ENCODE measurements at places on chromosomes 11 and 22.

- peaks cover 68% of the 10 kb centered on the region for H3K36me3 ChIP-seq
- peak; percentile 99 for DNase-seq
- peak within 1 kb of the TSS; percentile 97 for H3K27ac ChIP-seq
- peaks cover 67% of the 10 kb centered on the region for H3K4me1 ChIP-seq
These were observed at the start of gene GTSE1 for GRCh38 chr22:46296257-46297150. Gene GTSE1 (plus strand): TSS chr22:46296870. CDS start chr22:46297401, 531 bp downstream.

DNA sequence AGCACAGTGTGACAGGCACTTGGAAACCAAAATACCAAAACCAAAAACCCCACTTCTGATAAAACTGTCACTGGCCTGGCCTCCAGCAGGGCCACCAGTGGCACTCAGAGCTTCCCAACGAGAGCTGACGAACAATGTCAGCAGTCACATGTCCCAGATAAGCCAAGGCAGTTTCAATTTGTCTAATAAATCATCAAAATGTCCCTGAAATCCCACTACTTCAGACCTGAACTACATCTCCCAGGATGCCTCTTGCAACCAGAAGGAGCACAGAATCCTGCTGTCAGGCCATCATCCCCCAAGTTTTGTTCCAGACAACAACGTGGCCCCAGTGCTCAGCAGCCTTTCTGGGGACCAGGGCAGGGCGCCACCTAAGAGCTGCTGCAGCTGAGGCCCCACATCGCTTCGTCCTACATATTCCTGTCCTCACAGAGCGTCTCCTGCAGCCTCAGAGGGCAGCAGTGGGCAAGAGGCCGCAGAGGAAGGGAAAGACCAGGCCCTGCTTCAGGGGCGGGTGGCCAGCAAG lies 25.1 kb downstream of the LRFN4 start:
- no peak overlapping the region for H3K27ac ChIP-seq
- no peak overlapping the region for H3K4me3 ChIP-seq
- H3K36me3 ChIP-seq: no peaks in the 10 kb centered on the region
- peaks cover 18% of the 10 kb centered on the region for H3K4me1 ChIP-seq
- no peaks in the 10 kb centered on the region for H3K27me3 ChIP-seq

DNA sequence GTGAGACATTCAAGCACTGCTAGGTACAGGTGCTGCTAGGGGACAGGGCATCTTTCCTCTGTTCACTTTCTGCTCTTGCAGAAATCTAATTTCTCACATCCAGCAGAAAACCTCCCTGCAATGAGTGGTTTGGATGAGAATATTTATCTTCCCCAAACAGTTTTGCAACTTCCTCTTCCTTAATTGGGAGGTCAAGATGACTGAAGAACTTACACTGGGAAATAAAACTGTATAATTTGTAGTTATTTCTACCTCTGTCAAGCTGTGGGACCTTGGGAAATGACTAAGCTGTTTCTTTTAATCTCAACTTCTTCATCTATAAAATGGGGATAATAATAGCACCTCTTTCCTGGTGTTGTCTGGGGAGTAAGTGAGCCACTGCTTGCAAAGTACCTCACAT lies 69.8 kb downstream of the PRR5L start:
- H3K36me3 ChIP-seq: no peaks in the 10 kb centered on the region
- H3K4me3 ChIP-seq: no peak overlapping the region
- H3K27me3 ChIP-seq: peaks cover 55% of the 10 kb centered on the region
- no peak overlapping the region for H3K27ac ChIP-seq

DNA sequence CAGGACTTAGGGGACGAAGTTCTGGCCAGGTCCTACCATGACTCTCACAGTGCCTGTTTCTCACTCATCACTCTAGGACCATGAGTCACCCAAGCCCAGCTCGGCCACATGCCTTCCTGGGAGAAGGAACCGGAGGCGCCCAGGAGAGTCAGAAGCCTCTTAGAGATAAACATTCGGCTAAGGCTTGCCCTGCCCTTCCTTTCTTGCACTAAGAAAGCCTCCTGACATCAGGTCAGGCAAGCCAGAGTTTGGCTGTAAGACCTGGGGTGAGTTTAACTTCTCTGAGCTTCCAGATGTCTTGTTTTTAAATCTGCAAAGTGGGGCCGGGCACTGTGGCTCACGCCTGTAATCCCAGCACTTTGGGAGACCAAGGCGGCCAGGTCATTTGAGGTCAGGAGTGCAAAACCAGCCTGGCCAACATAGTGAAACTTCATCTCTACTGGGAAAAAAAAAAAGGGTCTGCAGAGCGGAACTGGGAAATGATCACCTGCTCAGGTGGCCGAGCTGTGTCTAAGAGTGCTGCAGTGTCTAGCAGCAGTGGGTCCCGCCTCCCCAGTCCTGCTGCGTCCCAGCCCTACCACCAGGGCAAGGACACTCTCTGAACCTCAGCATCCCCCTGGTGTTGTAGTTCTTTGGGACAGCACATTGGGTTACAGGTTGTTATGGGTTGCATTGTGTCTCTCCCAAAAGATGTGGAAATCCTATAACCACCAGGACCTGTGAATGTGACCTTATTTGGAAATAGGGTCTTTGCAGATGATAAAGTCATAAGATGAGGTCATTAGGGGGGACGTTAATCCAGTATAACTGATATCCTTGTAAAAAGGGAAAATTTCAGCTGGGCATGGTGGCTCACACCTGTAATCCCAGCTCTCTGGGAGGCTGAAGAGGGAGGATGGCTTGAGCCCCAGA lies 1.8 kb upstream of the CARS1 start:
- peaks cover 4% of the 10 kb centered on the region for H3K27me3 ChIP-seq
- peaks cover 9% of the 10 kb centered on the region for H3K36me3 ChIP-seq
- no peak for DNase-seq

- no peak overlapping the region for H3K4me3 ChIP-seq
- DNase-seq: peak; percentile 62
- H3K36me3 ChIP-seq: no peaks in the 10 kb centered on the region
- H3K4me1 ChIP-seq: peaks cover 3% of the 10 kb centered on the region
- no peak overlapping the region for H3K27ac ChIP-seq
- H3K27me3 ChIP-seq: peaks cover 44% of the 10 kb centered on the region
These were observed 621 bp downstream of the KCNC1 start for GRCh38 chr11:17734986-17735817.

- no peak for DNase-seq
- no peak overlapping the region for H3K27ac ChIP-seq
- H3K4me3 ChIP-seq: no peak overlapping the region
- H3K27me3 ChIP-seq: peaks cover 18% of the 10 kb centered on the region
- H3K36me3 ChIP-seq: no peaks in the 10 kb centered on the region
These were observed 1.8 kb downstream of the LARGE2 start for GRCh38 chr11:45924036-45924915.

DNA sequence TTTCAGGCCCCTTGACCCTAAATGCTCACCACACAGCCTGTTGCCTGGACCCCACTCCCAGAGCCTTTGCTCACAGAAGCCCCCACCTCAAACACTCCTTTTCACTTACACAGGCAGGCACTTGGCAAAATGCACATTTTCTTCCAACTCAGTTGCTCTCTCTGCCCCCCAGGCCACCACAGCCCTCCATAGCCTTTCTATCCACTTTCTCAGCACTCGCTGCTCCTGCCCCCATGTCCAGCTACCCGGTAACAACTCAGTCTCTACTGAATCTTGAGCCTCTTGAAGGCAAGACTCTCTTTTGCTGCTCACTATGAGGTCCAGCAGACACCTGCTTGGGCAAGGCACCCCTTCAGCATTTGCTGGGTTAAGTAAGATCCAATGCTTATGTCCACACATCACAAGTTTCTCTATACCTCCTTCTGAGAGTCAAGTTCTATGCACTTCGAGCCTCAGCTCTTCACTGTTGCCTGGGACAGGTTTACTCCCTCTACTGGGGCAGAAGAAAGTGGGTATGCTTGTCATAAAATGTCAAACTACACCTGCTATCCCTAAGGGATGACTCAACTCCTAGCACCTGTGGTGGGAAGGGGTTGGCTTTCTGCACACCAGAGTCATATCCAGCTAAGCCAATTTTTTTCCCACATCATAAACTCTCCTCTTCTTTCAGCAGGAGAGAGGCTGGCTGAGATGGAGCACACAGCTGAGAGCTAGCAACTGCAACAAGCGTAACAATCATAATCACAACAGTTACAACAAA lies 36.9 kb downstream of the MORC2 start:
- H3K36me3 ChIP-seq: peaks cover 72% of the 10 kb centered on the region
- no peak for DNase-seq
- H3K4me1 ChIP-seq: no peaks in the 10 kb centered on the region

- no peak overlapping the region for H3K27ac ChIP-seq
- no peaks in the 10 kb centered on the region for H3K27me3 ChIP-seq
- H3K4me1 ChIP-seq: peaks cover 6% of the 10 kb centered on the region
- no peak for DNase-seq
- H3K4me3 ChIP-seq: no peak overlapping the region
- peaks cover 29% of the 10 kb centered on the region for H3K36me3 ChIP-seq
These were observed 5.4 kb upstream of the VPS51 start for GRCh38 chr11:65090628-65091027.

DNA sequence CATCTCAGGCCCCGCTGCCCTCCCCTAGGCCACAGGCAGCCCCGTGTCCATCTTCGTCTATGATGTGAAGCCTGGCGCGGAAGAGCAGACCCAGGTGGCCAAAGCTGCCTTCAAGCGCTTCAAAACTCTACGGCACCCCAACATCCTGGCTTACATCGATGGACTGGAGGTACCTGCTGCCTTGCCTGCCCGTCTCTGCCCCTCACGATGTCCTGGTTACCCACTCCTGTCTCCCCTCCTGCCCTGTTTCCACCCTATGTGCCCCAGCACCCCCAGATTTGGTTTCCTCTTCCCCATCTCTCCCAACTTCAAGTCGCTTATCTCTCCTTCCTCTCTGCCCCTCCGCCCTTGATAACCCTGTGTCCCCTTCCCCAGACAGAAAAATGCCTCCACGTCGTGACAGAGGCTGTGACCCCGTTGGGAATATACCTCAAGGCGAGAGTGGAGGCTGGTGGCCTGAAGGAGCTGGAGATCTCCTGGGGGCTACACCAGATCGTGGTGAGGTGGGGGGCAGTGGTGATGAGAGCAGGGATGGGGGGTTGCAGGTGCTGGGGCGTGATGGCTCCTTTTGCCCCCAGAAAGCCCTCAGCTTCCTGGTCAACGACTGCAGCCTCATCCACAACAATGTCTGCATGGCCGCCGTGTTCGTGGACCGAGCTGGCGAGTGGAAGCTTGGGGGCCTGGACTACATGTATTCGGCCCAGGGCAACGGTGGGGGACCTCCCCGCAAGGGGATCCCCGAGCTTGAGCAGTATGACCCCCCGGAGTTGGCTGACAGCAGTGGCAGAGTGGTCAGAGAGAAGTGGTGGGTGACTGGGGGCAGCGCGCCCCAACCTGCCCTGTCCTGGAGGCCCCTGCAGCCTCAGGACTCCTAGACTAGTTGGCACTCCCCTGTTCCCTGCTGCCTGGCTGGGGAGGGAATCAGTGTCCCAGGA lies 930 bp downstream of the SCYL1 start:
- peaks cover 68% of the 10 kb centered on the region for H3K4me1 ChIP-seq
- DNase-seq: peak; percentile 40
- no peaks in the 10 kb centered on the region for H3K27me3 ChIP-seq
- peak overlapping the region; percentile 85 for H3K27ac ChIP-seq
- H3K36me3 ChIP-seq: peaks cover 28% of the 10 kb centered on the region

DNA sequence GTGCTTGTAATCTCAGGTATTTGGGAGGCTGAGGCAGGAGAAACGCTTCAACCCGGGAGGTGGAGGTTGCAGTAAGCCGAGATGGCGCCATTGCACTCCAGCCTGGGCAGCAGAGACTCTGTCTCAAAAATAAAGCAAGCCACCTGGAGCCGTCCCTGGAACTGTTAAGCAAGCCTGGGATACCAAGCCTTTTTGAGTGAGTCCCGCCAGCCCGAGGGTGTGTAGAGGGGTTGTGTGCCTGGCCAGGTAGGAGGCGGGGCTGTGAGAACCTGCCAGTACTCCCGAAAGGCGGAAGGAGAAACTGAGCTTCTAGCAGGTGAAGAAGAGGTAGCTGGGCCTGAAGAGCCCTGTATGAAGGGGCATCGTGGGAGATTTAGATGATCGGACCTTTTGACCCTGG lies 52.4 kb downstream of the TRIOBP start:
- peaks cover 34% of the 10 kb centered on the region for H3K4me1 ChIP-seq
- no peak for DNase-seq
- H3K4me3 ChIP-seq: no peak overlapping the region
- peaks cover 10% of the 10 kb centered on the region for H3K36me3 ChIP-seq
- peak overlapping the region; percentile 39 for H3K27ac ChIP-seq

DNA sequence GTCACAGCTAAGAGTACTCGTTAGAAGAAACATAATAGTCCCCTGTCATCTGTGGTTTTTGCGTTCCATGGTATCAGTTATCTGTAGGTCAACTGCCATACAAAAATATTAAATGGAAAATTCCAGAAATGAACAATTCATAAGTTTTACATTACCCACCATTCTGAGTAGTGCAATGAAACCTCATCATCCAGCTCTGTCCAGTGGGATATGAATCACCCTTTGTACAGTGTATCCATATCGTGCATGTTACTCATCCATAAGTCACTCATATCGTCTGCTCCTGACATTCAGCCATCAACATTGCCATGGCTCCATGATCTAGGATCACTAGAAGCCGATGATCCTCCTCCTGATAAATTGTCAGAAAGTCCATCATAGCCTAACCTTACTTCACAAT lies 174.9 kb upstream of the C11orf87 start:
- H3K27ac ChIP-seq: no peak overlapping the region
- H3K4me1 ChIP-seq: no peaks in the 10 kb centered on the region
- H3K4me3 ChIP-seq: no peak overlapping the region

GRCh38 chr11:446891-447290 lies 3.2 kb upstream of the PTDSS2 start:
- H3K27ac ChIP-seq: no peak overlapping the region
- no peak overlapping the region for H3K4me3 ChIP-seq
- H3K4me1 ChIP-seq: peaks cover 29% of the 10 kb centered on the region
- DNase-seq: no peak

- H3K4me1 ChIP-seq: no peaks in the 10 kb centered on the region
- H3K27me3 ChIP-seq: no peaks in the 10 kb centered on the region
- H3K27ac ChIP-seq: no peak overlapping the region
- H3K4me3 ChIP-seq: no peak overlapping the region
- H3K36me3 ChIP-seq: peaks cover 17% of the 10 kb centered on the region
- no peak for DNase-seq
These were observed 19.1 kb downstream of the PIK3C2A start for GRCh38 chr11:17188675-17189074.

GRCh38 chr11:105206633-105207032 lies 67.1 kb upstream of the CARD18 start:
- no peaks in the 10 kb centered on the region for H3K36me3 ChIP-seq
- H3K27ac ChIP-seq: no peak overlapping the region
- H3K27me3 ChIP-seq: no peaks in the 10 kb centered on the region
- peaks cover 15% of the 10 kb centered on the region for H3K4me1 ChIP-seq
- no peak overlapping the region for H3K4me3 ChIP-seq

DNA sequence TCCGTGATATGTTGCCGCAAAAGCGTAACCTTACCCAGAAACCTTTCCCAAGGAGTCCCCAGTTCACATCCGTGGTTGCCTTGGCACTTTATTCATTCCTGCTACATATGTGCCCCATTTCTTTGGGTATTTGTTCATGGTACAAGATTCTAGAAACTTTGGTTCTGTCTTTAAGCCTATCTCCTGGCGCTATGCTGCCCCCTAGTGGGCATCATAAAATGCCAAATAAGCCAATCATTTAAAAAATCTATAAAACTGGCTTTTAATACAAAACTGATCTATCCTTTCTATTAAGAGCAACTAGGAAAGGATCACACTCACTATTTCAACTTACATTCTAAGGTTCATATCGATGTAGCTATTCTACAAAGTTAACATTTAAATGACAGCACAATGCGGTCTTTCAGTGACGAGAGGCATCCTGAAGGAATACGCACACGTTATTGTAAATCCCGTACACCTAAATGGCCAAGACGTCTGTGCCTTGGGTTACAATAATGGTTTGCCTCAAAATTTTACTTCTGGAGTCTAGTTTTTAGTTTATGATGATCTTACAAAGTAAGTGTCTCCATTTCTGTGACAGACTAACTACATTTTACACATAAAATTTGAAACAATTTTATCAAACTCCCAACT lies 16.2 kb downstream of the PIWIL3 start:
- H3K4me3 ChIP-seq: no peak overlapping the region
- peaks cover 9% of the 10 kb centered on the region for H3K27me3 ChIP-seq
- no peaks in the 10 kb centered on the region for H3K4me1 ChIP-seq
- H3K27ac ChIP-seq: no peak overlapping the region
